ENCODE measurements at places on chromosomes 3 and 15.

DNA sequence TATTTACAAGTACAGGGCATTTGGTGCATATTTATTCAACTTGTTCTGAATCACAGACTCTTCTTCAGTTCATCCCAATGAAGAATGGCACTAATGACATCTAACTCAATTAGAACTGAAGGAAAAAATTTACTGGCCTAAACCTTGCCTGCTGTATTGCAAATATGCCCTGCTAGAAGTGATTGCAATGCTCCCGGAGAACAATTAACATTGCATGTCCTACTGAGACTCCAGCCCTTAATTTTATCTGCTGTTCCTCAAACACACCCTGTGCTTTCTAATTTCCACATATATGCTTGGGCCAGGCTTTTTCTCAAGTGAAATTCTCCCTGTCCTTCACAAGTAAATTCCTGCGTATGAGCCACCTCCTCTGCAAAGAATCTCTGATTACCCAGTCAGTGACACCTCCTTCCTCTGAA is 8.3 kb downstream of the ACKR4 start:
- no peak for DNase-seq

- no peak for DNase-seq
Measured at GRCh38 chr3:170448584-170448983, 29.9 kb downstream of the CLDN11 start.

DNA sequence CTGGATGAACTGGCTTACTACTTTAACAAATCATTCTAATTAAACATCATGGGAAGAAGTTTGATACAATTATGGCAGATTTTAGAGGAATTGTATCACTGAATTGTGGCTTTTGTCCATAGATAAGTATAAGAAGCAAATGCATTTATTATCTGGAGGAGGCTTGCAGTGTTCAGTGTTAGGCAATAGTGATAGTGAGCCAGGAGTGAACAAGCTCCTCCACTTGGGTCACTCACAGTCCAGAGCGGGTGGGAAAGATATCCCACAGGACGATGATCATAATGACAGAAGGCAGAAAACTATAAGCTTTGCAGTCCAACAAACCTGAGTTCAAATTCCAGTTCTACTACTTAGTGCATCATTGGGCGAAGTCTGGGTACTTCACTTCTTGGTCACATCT is 64.0 kb upstream of the VILL start:
- DNase-seq: no peak

DNA sequence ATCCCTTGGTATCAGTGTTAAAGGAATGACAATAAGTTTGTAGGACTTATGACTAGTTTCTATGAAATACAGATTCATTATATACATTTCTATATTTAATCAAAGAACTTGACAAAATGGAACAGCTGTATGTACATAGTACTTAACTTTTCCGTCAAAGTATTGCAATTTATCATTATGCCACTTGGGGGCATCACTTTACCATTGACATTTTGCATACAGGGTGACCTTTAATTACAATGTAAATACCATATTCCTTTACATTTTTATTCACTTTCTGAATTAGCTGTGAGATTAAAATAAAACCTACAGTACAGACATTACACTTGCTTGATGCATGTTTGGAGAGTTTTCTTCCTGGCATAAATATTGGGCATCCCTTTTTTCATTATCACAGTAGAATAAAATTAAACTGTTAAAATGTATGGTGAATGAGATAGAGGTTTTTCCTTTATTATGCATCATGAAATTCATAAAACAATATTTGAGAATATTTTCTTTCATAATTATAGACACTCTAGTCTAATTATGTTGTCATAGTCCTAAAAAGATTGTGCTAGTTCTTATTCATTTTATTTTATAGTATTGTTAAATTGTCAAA is 6.9 kb downstream of the NEK11 start:
- DNase-seq: no peak

DNA sequence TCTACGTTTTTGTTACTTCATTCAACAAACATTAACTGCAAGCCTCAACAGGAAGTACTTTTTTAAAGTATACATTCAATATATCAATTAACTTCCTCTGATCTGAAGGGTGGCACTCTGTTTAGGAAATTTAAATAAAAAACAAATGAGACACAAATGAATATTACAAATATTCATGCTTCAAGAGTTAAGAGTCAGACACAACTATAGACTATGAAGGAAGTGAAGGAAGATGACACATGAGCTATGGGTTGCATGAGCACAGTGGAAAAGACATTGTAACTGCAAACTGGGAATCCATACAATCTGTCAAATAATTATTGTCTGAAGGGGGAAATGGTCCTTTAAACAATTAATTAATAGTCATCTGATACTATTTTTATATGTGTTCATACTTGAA is 26.8 kb upstream of the ALCAM start:
- no peak for DNase-seq

- no peak for DNase-seq
Measured at GRCh38 chr3:12275974-12276650, 12.8 kb upstream of the PPARG start.

DNA sequence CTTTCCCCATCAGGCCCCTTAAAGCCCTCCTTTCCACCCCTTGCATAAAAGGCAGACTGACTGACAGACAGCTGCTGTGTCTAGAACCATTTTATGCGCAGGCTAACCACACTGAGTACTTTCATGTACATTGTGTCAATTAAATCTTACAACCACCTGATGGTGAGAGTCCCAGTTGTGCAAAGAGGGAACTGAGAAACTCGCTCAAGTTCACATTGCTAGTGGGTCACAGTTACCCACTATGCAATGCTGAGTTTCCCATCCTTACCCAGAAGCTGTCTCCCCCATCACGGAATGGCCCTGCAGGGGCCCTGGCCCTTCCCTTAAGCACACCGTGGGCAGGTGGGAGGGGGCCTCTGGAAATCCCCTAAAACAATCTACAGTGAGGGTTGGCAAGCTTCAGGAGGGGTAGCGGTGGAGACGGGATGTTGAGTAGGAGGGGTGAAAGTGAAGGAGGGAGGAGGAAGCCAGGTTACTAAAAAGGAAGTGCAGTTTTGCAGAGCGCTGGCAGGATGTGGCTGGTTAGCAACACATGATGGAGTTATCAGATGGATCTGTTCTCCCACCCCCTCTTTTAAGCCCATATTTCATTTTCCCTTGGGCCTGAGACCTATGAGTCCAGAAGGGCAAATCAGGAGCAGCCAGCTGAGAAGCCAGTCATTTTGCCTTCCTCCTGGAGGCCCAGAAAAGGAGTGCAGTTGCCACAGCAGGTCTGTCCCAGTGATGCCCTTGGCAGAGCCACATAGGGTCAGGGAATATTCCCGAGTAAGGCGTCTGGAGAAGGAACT is 30.0 kb downstream of the STARD5 start:
- no peak for DNase-seq

- DNase-seq: no peak
Measured at GRCh38 chr15:92146511-92147150, 247.1 kb upstream of the ST8SIA2 start.

GRCh38 chr15:63043335-63044076 is 959 bp downstream of the TPM1 start:
- peak; percentile 41 for DNase-seq

Data from psoas muscle (tissue), 8 donors.